ENCODE measurements at places on chromosomes 4 and X. TPM values are rescaled to one million over a fixed set of nuclear protein-coding genes. Genes with fewer than 3 reads are reported as not detected.

Gene SHROOM2
- total RNA-seq = 2.5 TPM

Gene FGB
- not detected for total RNA-seq

Gene ENPP6
- 0.19 TPM for total RNA-seq

Gene TRIM61
- 0.81 TPM for total RNA-seq

Gene GYPE
- 4.0 TPM for total RNA-seq

DNA sequence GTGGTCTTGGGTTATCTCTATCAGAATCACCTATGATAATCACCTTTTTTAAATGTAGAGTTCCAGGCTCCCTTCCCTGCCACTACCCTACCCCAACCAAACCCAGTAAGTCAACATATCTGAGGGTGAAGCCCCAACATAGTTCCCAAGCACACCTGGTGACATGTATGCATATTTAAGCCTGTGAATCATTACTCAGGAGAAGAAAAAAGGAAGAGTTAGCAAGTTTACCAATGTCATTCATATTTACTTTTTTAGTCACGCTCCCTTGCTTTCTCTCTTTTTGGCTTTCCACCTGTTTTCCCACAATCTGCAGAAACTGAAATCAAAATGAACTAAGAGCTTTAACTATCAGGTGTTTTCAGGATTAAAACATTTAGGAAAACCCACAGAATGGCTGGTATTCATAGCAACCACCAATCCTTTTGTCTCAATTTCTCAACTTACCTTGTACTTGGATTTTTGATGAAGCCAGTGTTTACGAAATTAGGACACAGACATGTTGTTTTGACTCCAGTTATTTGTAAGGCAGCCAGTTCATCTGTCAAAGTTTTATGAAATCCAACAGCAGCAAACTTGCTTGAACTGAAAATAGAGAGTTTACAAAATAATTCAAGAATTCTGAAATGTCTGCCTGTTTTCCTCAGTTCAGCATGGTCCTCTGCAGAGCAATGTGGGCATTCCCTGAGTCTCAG is 34.0 kb downstream of the HSD17B11 start:
- H3K27me3 ChIP-seq = no peaks in the 10 kb centered on the region
- H3K27ac ChIP-seq = no peak overlapping the region
- no peak for DNase-seq
- peaks cover 3% of the 10 kb centered on the region for H3K36me3 ChIP-seq
- no peak overlapping the region for H3K4me3 ChIP-seq

DNA sequence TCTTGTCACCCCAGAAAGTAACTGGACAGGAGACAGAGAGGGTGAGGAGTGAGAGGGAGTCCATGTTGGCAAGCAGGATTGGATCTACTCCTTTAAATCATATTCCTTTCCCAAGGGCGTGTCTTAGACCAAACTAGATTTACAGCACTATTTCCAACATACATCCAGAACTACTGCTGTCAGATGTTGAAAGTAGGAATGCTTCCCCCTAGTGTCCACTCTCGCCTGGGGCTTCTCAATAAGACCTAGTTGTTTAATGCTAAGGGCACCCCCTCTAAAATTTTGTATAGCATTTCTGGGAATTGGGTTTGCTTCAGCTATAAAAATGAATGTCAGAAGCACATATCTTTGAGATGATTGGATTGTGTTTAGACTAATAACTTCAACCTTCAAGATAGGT is 13.3 kb downstream of the OFD1 start:
- DNase-seq = no peak
- no peaks in the 10 kb centered on the region for H3K27me3 ChIP-seq
- no peaks in the 10 kb centered on the region for H3K4me1 ChIP-seq
- H3K4me3 ChIP-seq = no peak overlapping the region
- H3K27ac ChIP-seq = no peak overlapping the region

DNA sequence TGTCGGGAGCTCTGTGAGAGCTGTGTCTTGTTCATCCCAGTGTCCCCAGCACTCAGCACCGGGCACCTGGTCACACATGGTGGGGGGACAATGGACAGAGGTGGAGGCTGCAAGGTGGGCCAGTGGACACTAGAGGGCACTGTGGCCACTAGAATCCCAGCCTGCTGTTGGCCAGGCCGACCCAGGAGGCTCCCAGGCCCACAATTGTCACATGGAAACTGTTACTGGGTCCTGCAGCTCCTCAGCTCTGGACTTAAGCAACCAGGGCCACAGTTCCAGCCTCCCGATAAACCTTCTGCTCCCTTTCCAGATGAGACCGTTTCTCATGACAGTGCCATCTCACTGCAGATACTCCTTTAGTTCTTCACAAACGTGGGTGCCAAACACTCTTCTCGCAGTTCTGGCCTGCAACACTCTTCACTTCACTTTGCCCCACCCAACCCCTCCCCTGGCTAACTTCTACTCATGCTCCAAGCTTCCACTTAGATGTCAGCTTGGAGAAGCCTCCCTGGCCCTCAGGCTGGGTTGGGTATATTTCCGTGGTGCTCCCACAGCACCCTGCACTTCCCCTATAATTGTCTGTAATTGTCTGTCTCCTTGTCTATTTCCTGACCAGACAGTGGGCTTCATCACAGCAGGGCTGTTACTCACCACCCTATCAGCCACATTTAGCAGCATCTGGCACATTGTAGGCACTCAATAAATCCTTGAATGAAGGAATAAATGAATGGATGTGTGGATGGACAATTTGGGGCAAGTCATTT is 3.5 kb upstream of the IQSEC2 start:
- no peaks in the 10 kb centered on the region for H3K4me1 ChIP-seq
- no peaks in the 10 kb centered on the region for H3K27me3 ChIP-seq
- no peak overlapping the region for H3K4me3 ChIP-seq
- no peak overlapping the region for H3K27ac ChIP-seq
- no peaks in the 10 kb centered on the region for H3K36me3 ChIP-seq

- no peaks in the 10 kb centered on the region for H3K36me3 ChIP-seq
- peak; percentile 74 for DNase-seq
- H3K4me1 ChIP-seq = no peaks in the 10 kb centered on the region
- H3K27me3 ChIP-seq = no peaks in the 10 kb centered on the region
- no peak overlapping the region for H3K4me3 ChIP-seq
These were observed 181.8 kb upstream of the GPRIN3 start for GRCh38 chr4:89489338-89489771.

- H3K36me3 ChIP-seq = no peaks in the 10 kb centered on the region
- peak; percentile 47 for DNase-seq
- H3K27ac ChIP-seq = no peak overlapping the region
- H3K4me1 ChIP-seq = no peaks in the 10 kb centered on the region
These were observed 19.8 kb upstream of the GTPBP6 start for GRCh38 chrX:338281-338835.

- H3K4me3 ChIP-seq = no peak overlapping the region
- no peak for DNase-seq
- H3K4me1 ChIP-seq = no peaks in the 10 kb centered on the region
- H3K27me3 ChIP-seq = no peaks in the 10 kb centered on the region
- no peaks in the 10 kb centered on the region for H3K36me3 ChIP-seq
These were observed 109.0 kb downstream of the SHROOM4 start for GRCh38 chrX:50705042-50705441.

GRCh38 chr4:76666944-76667532 is 230.9 kb downstream of the SOWAHB start:
- no peak overlapping the region for H3K4me3 ChIP-seq
- H3K27me3 ChIP-seq = no peaks in the 10 kb centered on the region
- H3K36me3 ChIP-seq = no peaks in the 10 kb centered on the region
- H3K4me1 ChIP-seq = peaks cover 5% of the 10 kb centered on the region

GRCh38 chr4:6873291-6873690 is 36.3 kb upstream of the TBC1D14 start:
- H3K27ac ChIP-seq = no peak overlapping the region
- peaks cover 11% of the 10 kb centered on the region for H3K36me3 ChIP-seq
- no peak for DNase-seq

DNA sequence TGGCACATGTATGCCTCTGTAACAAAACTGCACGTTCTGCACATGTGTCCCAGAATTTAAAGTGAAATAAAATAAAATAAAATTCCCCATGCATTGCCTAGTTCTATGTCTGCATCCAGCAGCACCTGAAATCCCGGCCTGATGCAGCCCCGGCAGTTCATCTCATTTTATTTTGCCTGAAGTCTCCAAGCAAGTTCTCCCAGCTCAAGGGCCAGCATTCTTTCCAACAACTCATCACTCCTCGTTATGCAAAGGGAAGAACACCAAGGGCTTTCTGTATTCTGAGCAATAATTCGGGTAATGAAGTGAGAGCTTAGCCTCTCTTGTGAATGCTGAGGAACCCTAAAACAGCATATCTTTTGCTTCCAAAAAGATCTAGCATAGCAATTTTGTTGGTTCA is 2.7 kb downstream of the ENPP6 start:
- H3K27me3 ChIP-seq = no peaks in the 10 kb centered on the region
- no peaks in the 10 kb centered on the region for H3K4me1 ChIP-seq
- H3K36me3 ChIP-seq = no peaks in the 10 kb centered on the region
- no peak overlapping the region for H3K4me3 ChIP-seq
- H3K27ac ChIP-seq = no peak overlapping the region

DNA sequence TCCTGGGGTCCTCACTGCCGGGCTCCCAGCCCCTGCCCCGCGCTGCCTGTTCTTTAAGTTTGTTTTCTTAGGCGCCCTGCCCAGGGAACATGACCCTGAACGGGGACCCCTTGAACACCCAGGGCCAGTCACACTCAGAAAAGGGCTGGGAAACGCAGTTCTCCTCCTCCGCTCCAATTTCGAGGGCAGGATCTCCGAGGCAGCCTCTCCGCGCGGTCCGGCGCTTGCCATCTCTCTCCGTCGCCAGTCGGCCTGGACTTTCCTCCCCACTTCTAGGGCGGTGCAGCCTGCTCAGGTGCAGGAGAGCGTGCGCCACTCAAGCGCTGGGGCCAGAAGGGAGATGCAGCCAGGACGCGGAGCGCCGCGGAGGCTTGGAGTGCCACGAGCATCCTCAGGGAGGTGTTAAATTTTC is 9.9 kb downstream of the PRDM8 start:
- H3K27me3 ChIP-seq = no peaks in the 10 kb centered on the region
- DNase-seq = peak; percentile 71
- no peaks in the 10 kb centered on the region for H3K36me3 ChIP-seq
- H3K27ac ChIP-seq = no peak overlapping the region
- no peaks in the 10 kb centered on the region for H3K4me1 ChIP-seq

Measured in aorta (tissue), 5 donors.